Stimulated activated CD8-positive, alpha-beta memory T cell treated with anti-CD3 and anti-CD28 coated beads, Interleukin-4, amount 100 ng/mL, for 4 hours (primary cell): ENCODE measurements at places on chromosomes 6 and 20.

DNA sequence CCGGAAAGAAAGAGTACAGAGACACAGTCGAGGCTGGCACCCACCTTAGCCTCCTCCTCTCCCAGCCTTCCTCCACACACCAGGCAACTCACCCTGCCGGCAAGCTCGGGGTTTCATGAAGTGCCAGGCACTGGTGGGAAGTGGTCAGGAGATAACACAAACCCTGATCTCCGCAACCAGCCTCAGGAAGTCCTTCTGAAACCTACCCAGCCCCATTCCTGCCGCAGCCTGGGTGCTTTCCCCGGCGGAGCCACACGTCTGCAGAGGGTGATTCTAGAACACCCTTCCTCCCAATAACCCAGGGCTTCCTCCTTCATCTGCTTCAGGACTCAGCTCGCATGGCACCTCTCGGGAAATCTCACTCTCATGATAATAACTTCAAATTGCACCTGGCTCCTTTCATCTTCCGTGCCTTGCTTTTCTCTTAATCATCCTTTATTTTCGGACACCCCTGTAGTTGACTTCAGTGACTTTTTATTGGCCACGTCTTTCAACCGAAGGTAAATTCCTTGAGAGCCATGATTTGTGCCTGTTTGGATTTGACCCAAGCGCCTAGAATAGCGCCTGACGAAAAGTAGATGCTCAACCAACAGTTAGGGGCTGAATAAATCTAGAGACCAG is 8.7 kb upstream of the HLA-E start:
- DNase-seq, result no peak

GRCh38 chr20:54201268-54201846 is 6.5 kb upstream of the PFDN4 start:
- DNase-seq, result no peak

GRCh38 chr6:1764397-1764987 is 154.8 kb downstream of the FOXC1 start:
- DNase-seq, result no peak

- no peak for DNase-seq
These were observed 364.1 kb upstream of the BTBD3 start for GRCh38 chr20:11553603-11554002.

- peak; percentile 20 for DNase-seq
These were observed 31.9 kb downstream of the NSFL1C start for GRCh38 chr20:1434571-1435336.

DNA sequence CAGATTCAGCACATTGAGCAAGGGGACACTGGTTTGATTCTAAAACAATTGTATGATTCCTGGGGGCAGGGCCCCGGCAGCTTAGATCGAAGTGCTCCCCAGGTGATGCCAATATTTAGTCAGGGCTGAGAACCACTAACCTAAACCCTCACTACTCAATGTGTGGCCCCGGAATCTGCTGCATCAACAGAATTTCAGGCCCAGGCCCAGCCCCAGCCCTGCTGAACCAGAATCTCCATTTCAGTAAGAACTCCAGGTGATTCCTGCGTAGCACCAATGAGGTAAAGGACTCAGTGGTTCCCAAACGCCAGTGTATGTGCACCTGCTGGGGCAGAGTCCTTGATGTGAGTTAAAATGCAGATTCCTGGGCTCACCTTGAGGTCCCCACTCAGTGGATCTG is 152.8 kb upstream of the KCNG1 start:
- DNase-seq, result no peak

- no peak for DNase-seq
These were observed 119.6 kb upstream of the EDN1 start for GRCh38 chr6:12170351-12171092.

GRCh38 chr6:105424175-105424783 is 21.4 kb upstream of the PREP start:
- DNase-seq, result peak; percentile 42
